Dermis microvascular lymphatic vessel endothelial cell (primary cell): ENCODE measurements at places on chromosomes 7 and 10. TPM values are rescaled to one million over a fixed set of nuclear protein-coding genes. Genes with fewer than 3 reads are reported as not detected.
A peak's percentile ranks its signal among the peaks of the same experiment; 100 is the strongest.

- no peak for DNase-seq
Observed at GRCh38 chr7:108069646-108070045, 60.5 kb downstream of the LAMB4 start.

GRCh38 chr10:113027574-113028455, 77.8 kb downstream of the TCF7L2 start:
- DNase-seq = no peak

DNA sequence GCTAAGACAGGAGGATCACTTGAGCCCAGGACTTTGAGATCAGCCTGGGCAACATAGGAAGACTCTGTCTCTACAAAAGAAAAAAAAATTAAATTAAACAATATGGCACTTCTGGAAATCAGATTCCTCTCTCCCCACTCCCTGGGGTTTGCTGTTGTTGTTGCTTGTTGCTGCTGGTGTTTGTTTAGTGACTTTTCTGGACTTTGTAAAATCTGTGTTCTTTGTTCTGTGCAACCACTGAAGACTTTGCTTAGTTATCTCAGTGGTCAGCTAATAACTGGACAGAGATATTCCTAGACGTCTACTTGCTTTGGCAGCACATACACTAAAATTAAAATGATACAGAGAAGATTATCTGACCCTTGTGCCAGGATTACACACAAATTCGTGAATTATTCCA, 10.3 kb upstream of the WIPI2 start:
- no peak for DNase-seq

- no peak for DNase-seq
Observed at GRCh38 chr7:99579281-99579955, 18.6 kb upstream of the TMEM225B start.

GRCh38 chr10:77179015-77179695, 458.5 kb downstream of the KCNMA1 start:
- DNase-seq = no peak

DNA sequence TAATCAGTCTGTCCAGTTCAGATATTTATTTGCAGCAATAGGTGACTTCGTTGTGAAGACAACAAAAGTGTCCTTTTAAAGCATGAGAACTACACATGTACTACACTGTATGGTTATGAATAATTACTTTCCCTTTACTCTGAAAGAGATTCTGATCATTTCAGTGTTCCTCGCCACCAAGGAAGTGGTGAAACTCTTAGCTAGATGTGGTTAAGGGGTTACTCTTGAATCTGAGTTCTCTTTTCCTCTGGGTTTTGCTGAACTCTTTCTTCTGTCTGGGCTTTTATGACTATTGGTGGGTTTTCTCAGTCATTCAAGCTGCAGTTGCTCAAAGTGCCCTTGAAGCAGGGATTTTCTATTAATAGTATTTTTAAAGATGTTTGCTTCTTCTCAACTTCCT, 127.9 kb upstream of the SEM1 start:
- no peak for DNase-seq

GRCh38 chr10:69391158-69391557, 25.6 kb downstream of the TACR2 start:
- DNase-seq = no peak

- DNase-seq = no peak
Observed at GRCh38 chr7:104935276-104935675, 78.7 kb upstream of the KMT2E start.

- DNase-seq = no peak
Observed at GRCh38 chr10:44757551-44758205, 153.5 kb upstream of the TMEM72 start.

DNA sequence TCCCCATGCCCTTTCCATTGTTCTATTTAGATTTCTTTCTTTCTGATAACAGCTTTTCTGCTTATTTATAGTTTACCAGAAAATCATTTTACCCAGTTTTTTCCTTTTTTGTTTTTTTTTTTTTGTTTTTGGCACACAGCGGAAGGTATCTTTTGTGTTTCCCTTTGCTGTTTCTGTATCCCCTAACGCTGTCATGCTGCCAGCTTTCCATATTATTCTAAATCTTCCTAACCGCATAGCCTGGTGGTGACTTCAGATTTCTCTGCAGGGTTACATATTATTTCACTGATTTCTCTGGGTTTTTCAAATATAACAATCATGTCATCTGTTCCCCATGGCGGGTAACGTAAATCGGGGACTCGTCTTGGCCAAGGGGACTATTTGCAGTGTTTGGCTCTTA, 4.0 kb upstream of the SLC29A4 start:
- DNase-seq = no peak

GRCh38 chr10:125431149-125431548, 251.8 kb downstream of the TEX36 start:
- DNase-seq = no peak

- no peak for DNase-seq
Observed at GRCh38 chr7:84384417-84384816, 189.8 kb upstream of the SEMA3A start.

DNA sequence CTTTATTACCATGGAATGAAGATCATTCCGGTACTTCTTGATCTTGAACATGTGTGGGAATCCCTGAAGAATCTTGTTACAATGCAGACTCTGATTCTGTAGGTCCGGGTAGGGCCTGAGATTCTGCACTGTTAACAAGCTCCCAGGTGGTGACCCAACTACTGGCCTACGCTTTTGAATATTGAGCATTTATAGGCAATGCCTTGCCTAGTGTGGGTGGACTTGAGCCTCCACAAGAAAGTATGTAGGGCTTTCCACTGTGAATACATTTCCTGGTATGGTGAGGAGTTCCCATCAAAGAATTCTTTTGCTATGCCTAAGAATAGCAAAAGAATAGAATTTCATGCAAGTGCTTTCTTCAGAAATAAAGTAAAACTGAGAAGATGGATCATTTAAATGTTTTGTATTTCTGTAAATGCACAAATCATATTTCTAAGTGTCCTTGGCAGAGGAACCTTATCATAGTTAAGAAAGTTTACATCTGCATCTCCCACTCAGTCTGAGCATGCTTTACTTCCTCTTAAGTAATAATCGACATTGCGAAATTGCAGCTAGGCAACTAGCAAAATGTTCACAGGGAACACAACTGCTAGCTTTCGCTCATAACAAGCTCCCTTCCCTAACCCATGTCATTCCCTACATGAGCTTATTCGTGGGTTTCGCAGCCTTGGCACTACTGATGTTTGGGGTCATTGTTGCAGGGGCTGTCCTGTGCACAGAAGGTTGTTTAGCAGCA, 71.4 kb downstream of the AHR start:
- no peak for DNase-seq

GRCh38 chr7:87878208-87878735, 2.0 kb downstream of the DBF4 start:
- DNase-seq = no peak

DNA sequence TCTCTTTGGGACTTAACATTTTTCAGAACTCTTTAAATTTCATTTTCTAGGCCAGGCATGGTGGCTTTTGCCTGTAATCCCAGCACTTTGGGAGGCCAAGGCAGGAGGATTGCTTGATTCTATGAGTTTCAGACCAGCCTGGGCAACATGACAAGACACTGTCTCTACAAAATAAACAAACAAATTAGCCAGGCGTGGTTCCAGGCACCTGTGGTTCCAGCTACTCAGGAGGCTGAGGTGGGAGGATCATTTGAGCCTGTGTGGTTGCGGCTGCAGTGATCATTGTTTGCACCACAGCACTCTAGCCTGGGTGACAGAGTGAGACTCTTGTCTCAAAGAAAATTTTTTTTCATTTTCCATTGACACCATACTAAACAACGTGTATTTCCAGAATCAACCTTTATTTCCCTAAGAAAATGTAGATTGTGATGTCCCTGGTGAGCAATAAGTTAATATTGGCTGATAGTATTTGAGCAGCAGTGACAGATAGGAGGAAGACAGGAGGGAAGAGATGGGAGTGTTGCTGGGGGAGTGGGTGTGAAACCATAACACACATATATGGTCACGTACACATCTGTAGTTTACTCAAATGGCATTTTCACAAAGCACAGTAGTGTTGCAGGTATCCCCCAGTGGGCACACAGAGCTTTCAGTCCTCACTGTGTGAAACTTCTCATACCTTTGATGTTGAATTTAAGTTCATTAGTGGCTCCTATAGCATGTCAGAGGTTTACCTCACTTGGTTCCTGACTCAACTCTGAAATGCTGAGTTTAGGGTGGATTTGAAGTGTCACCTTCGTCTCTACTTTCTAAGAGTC, 205.6 kb downstream of the AUTS2 start:
- no peak for DNase-seq

DNA sequence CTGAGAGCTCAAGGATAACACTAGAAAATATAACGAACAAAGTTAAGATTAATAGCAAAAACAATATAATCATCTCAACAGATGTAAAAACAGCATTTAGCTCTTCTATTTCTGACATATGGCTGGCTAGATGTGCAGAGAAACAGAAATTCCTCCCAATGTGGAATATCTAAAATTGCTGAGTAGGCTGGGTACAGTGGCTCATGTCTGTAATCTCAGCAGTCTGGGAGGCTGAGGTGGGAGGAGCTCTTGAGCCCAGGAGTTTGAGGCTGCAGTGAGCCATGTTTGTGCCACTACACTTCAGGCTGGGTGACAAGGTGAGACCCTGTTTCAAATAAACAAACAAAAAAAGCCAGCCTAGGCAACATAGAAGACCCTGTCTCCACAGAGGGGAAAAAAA, 18.0 kb downstream of the ZNF746 start:
- DNase-seq = no peak

DNA sequence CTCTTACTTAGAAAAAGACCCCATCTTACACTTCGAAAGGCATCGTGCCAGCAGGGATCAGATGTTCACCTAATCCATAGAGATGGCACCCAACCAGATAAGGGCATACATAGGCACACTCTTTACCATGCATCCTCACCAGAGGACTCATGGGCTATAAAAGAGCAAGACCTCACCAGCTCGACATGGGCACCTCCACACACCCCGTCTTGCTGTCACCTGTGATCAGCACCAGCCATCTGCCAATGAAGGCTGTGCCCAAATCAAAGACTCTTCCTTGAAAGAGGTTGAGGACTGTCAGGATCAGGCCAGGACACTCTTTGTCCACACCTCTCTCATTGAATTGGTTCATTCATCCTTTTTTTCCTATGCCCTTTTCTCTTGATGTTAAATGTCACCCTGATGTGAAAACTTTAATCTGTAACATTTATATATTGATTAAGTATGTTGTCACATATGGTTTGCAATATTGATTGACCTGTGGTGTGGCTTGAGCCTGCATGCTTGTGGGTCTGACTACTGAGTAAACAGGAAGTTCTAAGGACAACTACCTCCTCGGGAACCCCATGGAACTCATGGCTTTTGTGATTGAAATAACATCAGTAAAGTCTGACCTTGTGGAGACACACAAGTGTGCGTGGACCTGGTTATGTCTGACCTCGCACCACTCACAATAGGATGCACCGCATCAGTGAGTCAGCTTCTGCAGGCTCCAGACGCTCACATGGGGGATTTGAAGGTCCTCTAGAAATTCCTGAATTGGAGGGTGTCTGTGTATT, 75.5 kb downstream of the HTR5A start:
- DNase-seq = no peak

GRCh38 chr10:74738052-74738451, 88.3 kb upstream of the KAT6B start:
- DNase-seq = no peak

DNA sequence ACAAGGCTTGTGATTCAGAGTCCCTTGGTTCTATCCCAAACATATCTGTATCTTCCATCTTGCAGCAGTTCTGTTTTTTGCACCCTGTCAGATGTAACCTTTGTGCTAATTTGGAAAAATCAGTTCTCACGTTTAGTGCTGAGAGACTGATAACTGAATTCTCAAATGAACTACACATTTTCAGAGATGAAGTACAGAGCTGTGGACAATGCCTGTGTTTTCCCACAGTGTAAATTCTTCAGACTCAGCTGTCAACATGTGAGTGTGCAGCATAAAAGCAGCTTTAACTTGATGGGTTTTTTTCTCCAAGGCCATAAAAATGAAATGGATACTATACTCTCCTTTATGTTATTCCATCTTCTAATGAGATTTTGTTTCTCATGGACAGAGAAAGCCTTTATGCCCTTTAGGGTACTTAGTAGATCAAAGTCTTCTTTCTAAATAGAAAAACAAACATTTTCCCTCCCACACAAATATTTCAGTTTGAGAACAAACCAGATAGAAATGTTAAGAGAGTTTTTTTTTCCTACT, 150.9 kb downstream of the SEMA3A start:
- no peak for DNase-seq

GRCh38 chr7:108308903-108309302, 147.3 kb downstream of the NRCAM start:
- DNase-seq = peak; percentile 53

DNA sequence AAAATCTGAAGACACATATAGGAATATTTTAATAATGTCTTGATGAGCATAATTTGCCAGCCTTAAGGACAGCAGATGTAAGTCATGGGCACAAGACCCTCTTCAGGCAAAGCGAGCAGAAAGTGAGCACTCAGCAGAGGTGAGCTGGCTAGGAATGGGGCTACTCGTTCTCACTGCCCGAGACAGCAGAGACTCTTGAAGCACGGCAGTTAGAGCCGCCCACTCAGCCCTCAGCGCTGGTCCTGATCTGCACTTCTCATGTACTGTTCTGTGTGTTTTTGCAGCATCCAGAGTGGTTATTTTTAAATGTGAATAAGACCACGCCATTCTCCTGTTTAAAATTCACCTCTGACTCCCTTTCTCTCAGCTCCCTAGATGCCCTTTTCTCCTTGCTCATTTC, 65.3 kb downstream of the GFRA1 start:
- DNase-seq = no peak

- no peak for DNase-seq
Observed at GRCh38 chr7:16669581-16669980, 23.6 kb downstream of the BZW2 start.

DNA sequence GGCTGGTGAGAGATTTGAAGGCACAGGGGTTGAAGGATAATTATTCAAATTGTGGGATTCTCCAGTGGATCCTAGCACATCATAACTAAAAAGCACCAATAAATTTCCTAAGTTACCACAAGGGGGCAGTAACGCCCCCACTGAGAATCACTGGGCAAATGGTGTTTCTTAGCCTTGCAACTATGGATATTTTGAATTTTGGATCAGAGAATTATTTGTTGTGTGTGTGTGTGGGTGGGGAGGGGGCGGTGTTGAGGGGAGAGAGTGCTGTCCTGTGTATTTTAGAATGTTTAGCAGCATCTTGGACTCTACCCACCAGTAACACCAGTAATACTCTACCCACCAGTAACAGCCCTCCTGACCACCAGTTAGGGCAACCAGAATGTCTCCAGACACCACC, 63.3 kb upstream of the PRKG1 start:
- peak; percentile 22 for DNase-seq

- DNase-seq = no peak
Observed at GRCh38 chr10:103188853-103189252, 4.2 kb downstream of the NT5C2 start.

TCF7L2 gene
- 1.3 and 2.1 TPM in 2 replicates for total RNA-seq

TMEM178B gene
- under 0.01 TPM in 2 replicates for total RNA-seq

ITGA8 gene
- 1.2 and 3.5 TPM in 2 replicates for total RNA-seq

NAT16 gene
- not detected in 2 replicates for total RNA-seq

EXOC6 gene
- total RNA-seq = 292 and 311 TPM in 2 replicates

HPS1 gene
- 22.3 and 28.1 TPM in 2 replicates for total RNA-seq

STAG3 gene
- 0.13 and 0.38 TPM in 2 replicates for total RNA-seq

ADAP1 gene
- total RNA-seq = 1.8 and 1.9 TPM in 2 replicates

TDRD1 gene
- not detected in 2 replicates for total RNA-seq

SPDYE16 gene
- 0.13 TPM in 1 of 2 replicates, not detected in the other for total RNA-seq
